ENCODE measurements at places on chromosomes 1 and 21. TPM values are rescaled to one million over a fixed set of nuclear protein-coding genes. Genes with fewer than 3 reads are reported as not detected.

AADACL4 gene
- total RNA-seq = not detected

ITLN2 gene
- total RNA-seq = not detected

LDLRAD1 gene
- total RNA-seq = not detected

NDUFS5 gene
- 294 TPM for total RNA-seq

CACNA1S gene
- total RNA-seq = not detected
